Renal pelvis (tissue), 12 donors: ENCODE measurements at places on chromosomes 7 and 10. TPM values are rescaled to one million over a fixed set of nuclear protein-coding genes. Genes with fewer than 3 reads are reported as not detected.

DNA sequence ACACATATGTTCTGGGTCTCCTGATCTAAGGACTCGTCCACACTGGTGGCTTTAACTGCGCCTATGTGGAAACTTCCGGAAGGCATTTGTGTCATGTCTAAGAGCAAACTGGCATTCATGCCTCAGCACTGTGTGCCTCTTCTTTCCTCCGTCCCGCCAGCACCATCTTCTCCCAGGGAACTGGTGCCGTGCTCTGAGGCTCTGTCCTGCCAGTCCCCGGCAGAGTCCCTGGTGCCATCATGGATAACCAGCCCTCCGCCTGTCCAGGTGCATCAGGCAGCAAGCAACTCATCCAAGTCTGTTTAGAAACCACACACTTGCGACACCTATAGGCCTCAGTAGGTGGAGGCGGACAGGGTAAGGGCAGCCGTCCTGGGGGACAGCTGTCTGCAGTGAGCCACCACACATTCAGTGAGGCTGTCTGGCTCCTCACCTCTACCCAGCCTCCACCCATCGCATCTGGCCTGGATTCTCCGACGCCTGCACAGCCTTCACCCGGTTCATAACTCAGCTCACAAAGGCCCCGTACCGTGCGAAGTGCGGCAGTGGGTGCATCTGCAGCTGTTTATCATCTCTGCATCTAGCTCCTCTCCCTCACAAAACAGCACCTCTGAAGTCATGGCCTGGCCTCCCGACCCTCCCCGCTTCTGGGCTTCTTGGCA, 162.7 kb downstream of the DIP2C start:
- no peak for DNase-seq

GRCh38 chr7:105149827-105150226, 135.8 kb downstream of the KMT2E start:
- DNase-seq, result no peak

- DNase-seq, result no peak
Observed at GRCh38 chr10:68565658-68566057, 5.5 kb downstream of the TET1 start.

- no peak for DNase-seq
Observed at GRCh38 chr7:34904987-34905386, 132.3 kb downstream of the DPY19L1 start.

GRCh38 chr10:4384245-4384644, 441.8 kb upstream of the AKR1E2 start:
- peak; percentile 82 for DNase-seq

DNA sequence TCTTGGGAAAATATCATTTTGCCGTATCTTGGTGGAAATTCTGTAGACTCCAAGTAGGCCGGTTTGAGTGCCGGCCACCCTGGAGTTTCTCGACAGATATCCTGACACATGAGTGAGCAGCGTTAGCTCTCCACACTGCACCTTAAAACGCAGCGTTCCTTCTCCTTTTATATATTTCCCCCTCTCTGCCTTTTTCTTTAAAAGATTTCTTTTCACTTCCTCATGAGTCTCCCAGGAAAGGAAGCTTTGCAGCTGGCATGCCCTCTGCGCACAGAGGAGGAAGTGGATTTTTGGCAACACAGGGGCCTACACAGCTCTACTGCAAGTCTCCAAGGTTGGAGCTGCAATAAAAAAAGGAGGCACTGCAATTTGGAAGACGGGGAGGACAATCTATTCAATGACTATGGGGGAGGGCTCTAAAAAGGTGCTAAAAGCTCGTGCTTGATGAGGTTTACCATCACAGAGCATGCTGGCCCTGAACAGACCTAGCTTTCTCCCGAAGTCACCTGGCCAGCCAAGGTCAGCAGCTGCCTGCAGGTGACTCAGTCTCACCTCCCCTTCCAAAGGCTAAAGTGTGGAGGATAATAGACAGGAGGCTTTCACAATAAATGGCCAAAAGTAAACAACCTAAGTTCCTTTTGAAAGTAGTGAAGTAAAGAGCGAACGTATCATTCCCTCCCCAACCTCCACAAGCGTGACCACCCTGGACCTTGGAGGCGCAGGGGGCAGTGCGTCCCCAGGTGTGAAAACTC, 252.8 kb downstream of the ZMYND11 start:
- no peak for DNase-seq

DNA sequence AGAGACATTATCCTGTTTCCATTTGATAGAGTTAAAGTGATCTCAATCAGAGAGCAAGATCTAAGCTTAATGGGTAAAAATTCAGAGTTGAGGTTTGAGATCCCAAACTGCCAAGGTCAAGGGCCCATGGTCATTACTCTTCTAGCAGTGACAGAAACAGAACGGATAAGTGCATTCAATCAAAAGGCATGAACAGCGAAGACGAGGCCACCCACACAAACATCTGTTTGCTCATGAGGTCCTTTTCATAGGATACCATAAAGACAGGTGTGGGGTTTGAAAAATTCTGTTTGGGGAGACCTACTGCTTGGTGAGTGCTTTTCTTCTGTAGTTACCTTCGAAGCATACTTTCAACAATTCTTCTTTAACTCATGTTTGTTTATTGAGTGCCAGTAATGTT, 58.3 kb downstream of the SEMA3C start:
- DNase-seq, result no peak

DNA sequence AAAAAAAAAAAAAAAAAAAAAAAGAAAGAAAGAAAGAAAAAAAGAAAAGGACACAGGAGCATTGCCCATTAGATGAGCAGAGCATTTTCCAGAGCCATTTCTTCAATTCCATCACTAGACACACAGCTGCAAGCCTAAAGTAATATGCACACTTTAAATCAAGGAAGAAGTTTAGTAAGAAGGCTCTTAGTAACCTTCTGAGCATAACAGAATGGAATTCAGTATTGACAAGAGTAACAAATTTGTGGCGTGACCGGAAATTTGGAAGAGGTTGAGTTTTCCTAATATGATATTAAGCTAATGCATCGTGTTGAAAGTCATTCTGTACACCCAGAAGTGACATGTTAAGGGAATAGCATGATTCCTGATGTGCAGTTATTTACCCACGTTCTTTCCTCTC, 35.3 kb downstream of the SMURF1 start:
- DNase-seq, result no peak

- DNase-seq, result no peak
Observed at GRCh38 chr7:28168393-28169158, 12.0 kb downstream of the JAZF1 start.

- no peak for DNase-seq
Observed at GRCh38 chr7:44617225-44617890, 10.9 kb downstream of the OGDH start.

- DNase-seq, result no peak
Observed at GRCh38 chr7:157430721-157431120, 93.9 kb downstream of the DNAJB6 start.

GRCh38 chr7:80044796-80045195, 89.8 kb upstream of the GNAI1 start:
- no peak for DNase-seq

GRCh38 chr10:84665883-84666463, 337.6 kb downstream of the CCSER2 start:
- no peak for DNase-seq

- DNase-seq, result peak; percentile 73
Observed at GRCh38 chr7:11212080-11212711, 238.5 kb downstream of the PHF14 start.

The HPSE2 gene
- 0.71 TPM for polyA plus RNA-seq

The BMPER gene
- polyA plus RNA-seq, result 27.8 TPM

The CC2D2B gene
- 1.8 TPM for polyA plus RNA-seq
